ENCODE measurements at places on chromosomes 2 and 18.

DNA sequence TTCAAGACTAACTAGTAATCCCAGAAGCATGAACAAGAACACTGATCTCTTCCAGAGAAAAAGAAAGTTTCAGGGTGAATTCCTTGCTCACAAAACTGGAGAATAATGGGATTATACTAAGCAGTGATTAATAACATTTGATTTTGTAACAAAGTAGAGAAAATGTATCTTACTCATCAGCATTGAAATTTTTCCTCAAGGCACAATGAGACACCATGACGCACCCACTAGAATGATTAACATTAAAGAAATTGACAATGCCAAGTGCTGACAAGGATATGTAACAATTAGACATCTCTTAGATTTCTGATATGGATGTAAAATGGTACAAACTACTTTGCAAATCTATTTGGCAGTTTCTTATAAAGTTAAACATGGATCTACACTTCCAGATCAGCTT is 101.1 kb upstream of the EPHA4 start:
- DNase-seq, result no peak

GRCh38 chr18:39259736-39260135 is 1694.1 kb upstream of the CELF4 start:
- DNase-seq, result no peak

DNA sequence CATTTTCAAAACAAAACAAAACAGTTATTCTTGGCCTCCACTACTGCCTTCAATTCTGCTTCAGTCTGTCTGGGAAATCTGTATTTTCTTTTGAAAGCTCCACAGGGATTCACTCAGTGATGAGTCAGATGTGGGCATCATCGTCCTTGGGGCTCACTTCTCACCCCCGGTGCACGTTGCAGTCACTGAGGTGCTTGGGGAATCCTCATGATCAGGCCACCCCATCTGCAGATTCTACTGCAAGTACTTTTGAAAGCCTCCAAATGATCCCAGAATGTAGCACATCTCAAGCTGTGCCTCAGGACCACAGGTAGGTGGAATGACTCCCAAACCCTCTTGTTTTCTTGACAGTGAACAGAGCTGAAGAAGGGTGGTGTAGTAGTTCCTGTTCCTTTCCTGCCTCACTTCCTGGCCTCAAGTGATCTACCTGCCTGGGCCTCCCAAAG is 34.3 kb downstream of the LPIN2 start:
- DNase-seq, result no peak

GRCh38 chr2:234491897-234492296 is 5.0 kb downstream of the ARL4C start:
- DNase-seq, result no peak

GRCh38 chr2:212136216-212136795 is 402.3 kb downstream of the ERBB4 start:
- DNase-seq, result no peak

DNA sequence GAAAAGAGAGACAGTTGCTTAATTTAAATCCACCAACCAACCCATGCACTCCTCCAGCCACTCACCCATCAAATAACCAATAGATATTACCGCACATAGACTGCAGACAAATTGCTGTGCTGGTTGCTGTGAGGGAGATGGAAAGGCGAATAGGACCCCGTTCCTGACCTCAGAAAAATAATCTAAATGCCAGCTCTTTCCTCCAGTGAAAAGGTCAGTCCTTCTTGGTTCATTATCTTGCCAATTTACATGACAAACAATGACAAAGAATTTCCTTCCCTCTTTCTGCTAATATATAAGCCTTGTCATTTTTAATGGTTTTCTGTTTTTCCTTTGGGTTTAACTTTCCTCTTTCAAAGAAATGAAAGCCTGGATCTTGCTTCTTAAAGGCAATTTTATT is 61.6 kb downstream of the MEP1B start:
- DNase-seq, result no peak

GRCh38 chr2:112902816-112903215 is 8.1 kb upstream of the IL37 start:
- no peak for DNase-seq

DNA sequence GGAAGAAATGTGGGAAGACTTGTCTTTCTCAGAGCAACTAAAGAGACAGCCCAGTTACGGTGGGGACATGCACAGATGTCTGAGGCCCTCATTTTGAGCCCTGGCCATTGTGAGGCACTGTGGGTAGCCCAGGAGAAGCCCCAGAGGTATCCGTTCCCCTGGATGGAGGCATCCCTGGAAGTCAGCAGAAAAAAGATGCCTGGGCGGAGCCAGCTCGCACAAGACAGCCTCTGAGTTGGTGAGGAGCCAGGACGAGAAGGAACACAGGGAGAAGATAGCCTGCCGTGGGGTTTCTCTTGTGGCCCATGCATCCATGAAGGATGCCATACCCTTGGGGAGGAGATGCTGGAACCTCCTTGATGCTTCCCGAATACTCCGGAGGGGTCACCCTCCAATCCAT is 56.9 kb upstream of the SEMA4C start:
- DNase-seq, result no peak

DNA sequence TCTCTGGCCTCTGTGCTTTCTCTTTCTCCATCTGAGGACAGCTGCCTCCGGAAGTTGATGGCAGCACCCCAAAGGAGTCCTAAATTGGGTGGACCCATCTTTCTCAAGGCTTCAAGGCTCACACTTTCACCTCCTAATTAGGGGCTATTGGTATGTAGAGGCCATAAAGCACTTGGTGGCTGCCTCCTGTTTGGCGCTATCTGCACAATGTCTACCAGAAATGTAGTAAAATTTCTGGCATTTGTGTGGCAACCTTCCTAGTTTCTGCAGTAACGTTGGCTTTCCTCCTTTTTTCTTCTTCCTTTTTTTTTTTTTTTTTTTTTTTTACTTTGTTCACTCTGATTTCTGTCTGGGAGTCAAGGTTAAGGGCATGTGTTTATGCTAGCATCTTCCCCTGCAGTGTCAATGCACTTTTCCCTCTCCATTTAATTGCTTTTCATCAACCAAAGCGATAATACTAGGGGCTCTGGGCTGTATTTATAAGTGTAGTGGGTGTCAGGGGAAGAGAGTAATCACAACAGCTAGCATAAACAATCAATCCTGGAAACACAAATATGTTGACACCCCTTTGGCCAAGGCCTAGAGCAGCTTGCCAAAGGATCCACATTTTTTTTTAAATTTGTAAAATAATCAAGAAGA is 86.0 kb downstream of the TACR1 start:
- no peak for DNase-seq

GRCh38 chr18:27860701-27861107 is 316.2 kb downstream of the CDH2 start:
- no peak for DNase-seq

DNA sequence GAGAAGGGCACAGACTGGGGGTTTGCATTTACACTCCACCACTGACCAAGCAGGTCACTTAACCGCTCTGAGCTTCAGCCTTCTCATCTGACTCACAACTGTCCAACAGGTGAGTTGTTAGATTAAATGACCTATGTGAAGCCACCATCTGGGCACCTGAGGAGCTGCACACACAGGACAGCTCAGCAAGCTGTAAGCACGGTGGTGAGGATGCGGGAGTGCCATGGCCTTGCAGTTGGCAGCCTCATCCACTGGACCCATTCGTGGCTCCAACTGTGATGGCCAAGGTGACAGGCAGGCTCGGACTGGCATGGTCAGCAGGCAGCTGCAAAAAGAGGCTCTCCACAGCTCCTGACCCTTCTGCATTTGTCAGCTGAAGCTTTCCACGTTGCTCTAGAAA is 23.3 kb upstream of the AMMECR1L start:
- DNase-seq, result no peak

DNA sequence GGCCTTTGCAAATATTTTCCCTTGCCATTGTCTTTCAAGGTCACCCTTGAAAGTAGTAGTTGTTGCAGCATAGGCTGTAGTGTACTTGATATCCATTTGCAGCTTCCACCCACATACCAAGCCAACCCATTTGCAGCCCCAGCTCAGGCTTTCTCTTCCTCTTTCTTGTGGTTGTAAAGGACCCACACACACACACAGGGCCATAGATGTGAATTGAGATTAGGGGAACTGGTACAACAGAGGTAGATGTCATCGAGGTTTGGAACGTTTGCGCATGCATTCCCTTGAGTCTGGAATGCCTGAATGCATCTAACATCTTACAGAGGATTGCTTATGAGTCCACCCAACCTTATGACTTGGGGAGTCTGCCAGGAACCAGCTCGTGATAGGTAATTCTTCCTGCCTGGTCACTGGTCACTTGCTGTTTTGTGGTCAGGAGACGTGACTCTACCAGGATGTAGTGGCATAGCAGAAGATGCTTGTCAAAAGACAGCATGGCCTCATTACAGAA is 91.9 kb downstream of the MRPS9 start:
- no peak for DNase-seq

DNA sequence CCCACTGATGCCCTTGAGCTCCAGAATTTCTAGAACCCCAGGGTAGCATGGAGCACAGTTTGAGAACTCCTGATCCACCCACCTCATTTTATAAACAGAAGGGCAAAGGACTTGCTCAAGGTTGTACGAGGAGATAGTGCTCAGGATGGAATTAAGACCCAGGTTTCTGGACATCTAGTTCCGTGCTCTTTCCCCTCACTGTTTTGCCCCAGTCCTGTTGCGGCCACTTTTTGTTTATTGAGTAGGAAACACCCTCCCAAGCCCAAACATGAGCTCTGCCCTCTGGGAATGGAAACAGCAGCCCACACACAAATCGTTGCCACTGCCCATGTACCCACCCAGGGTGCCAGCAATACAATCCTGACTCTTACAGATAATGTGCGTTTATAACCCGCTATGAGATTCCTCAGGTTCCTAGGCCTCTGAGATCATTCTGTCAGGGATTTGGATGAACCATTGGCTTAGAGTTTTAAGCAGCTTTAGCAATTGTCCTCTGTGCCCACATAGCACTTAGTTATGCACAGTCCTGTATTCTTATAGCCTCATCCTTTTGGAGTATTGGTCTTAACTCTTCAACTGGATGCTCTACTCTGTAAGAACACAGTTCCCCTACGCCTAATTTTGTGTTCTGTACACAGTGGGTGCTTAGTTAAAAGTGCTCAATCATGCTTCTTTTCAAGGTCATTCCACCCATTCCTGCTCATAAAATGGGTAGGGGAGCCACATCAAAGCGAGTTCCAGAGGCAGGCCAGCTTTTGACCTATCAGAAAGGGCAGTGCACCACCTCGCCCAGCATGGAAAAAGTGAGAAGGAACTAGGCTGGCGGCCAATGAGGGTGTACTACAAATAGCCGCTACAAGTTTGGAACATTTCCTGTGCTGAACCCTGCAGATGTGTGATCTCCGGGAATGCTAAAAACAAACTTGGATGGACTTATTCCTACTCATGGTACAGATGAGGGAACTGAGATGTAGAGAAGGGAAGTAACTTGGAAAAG is 60.3 kb upstream of the IGFBP2 start:
- no peak for DNase-seq

DNA sequence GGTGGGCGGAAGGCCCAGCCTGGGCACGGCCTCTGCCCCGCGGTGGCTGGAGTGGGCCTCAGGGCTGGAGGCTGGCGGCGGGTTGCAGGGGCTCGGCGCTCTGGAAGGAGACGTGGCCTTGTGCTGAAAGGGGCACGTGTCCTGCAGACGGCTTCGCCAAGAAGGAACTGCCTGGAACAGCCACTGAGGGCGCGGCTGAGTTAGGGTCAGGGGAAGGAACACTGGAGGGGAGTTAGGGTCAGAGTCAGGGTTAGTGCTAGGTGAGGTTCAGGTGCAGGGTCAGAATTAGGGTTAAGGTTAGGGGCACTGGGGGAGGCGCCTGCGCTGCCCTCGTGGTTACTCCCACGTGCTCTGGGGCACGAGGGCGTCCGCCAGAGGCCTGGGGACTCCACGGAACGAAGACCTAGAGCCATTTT is 933 bp upstream of the ADNP2 start:
- DNase-seq, result no peak

- no peak for DNase-seq
Measured at GRCh38 chr2:4938206-4938605, 754.0 kb upstream of the SOX11 start.

GRCh38 chr18:37680911-37681310 is 115.3 kb upstream of the CELF4 start:
- DNase-seq, result no peak

- DNase-seq, result no peak
Measured at GRCh38 chr18:21177822-21178221, 64.2 kb upstream of the GREB1L start.

DNA sequence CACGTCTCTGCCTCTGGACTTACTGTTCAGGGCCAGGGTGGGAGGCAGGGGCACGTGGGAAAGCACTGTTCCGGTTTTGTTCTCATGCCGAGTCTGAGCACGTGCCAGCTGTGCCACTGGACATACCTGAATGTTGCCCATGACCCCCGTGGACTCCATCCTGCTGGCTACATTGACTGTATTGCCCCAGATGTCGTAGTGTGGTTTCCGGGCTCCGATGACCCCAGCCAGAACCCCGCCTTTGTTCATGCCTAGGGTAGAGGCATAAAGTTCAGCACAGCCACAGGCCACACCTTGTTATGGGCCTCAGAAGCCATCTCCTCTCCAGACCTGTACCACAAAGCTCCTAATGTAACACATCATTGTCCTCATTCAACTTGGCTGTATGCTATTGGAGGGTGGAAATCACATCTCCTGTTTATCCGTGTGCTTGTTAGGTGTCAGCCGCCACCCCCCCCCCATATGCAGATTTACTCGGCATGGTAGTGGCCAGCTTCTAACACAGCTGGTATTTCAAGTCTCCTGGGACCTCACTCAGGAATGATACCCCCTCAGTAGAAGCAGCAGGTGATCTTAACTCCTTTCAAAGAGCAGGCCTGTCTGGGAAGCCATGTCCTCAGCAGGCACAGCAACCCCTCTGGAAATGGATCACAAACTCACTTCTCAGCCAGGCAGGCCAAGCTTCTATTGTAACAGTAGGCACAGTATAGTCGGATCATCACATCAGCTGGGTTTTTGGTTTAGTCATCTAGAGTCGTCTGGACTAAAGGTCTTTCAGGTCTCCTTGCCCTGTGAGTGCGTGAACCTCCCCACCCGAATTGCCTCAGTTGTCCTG is 27.6 kb downstream of the CENPO start:
- no peak for DNase-seq
